ENCODE measurements at places on chromosomes 16 and 17. TPM values are rescaled to one million over a fixed set of nuclear protein-coding genes. Genes with fewer than 3 reads are reported as not detected.

Gene NLRC3
- 2.2 TPM for total RNA-seq

Gene CRHR1
- not detected for total RNA-seq

Gene TNS4
- 0.08 TPM for total RNA-seq

Gene BAHCC1
- total RNA-seq, result 3.2 TPM

Gene FBXW10B
- not detected for total RNA-seq

Gene SEC14L5
- 0.65 TPM for total RNA-seq

Gene DPH1
- 9.8 TPM for total RNA-seq

Gene BTBD17
- total RNA-seq, result not detected

Gene KCNH6
- 0.09 TPM for total RNA-seq

Gene MAF
- total RNA-seq, result 16.0 TPM

Gene SOX9
- total RNA-seq, result 1.7 TPM

Gene CDK5R1
- total RNA-seq, result 0.93 TPM

- DNase-seq, result no peak
Observed at GRCh38 chr17:18986541-18987229, 17.9 kb downstream of the FAM83G start.

- DNase-seq, result no peak
Observed at GRCh38 chr16:54687043-54687899, 243.4 kb upstream of the IRX5 start.

DNA sequence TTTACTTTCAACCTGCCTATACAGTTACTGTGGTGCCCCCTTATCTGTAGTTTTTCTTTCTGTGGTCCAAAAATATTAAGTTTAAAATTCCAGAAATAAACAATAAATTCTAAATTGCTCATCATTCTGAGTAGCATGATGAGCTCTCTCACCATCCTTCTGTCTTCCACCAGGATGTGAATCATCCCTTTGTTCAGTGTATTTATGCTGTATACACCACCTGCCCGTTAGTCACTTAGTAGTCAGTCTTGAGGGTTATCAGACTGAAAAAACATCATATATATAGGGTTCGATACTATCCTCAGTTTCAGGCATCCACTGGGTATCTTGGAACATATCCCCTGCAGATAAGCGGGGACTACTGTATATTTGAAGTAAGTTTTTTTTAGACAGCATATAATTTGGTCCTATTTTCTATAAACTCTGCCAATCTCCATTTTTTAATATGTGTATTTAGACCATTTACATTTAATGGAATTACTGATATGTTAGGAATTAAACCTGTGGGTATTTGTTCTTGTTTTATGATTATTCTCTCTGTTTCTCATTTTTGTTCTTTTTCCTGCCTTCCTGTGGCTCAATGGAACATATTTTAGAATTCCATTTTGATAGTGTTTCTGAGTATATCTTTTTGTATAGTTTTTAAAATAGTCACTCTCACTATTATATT is 31.0 kb downstream of the TBX21 start:
- DNase-seq, result no peak

DNA sequence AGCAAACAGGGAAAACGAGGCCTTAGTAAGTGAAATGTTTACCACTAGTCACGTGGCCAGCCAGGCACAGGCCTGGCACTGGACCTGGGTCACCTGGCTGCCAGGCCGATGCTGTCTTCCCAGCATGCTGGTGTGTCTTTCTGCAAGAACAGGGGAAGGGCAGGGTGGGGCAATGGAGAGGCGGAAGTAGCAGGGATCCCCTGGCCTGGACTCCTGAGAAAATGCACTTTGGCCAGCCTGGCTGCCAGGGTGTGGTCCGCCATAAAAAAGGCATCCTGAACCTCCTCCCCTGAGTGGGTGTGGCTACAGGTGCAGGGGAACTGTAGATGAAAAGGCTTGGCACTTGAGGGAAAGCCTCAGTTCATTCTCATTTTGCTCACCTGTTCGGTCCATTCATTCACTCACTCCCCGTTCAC is 1.0 kb upstream of the ANKRD40CL start:
- no peak for DNase-seq

GRCh38 chr16:11308493-11309283 is 27.6 kb upstream of the PRM1 start:
- DNase-seq, result no peak

DNA sequence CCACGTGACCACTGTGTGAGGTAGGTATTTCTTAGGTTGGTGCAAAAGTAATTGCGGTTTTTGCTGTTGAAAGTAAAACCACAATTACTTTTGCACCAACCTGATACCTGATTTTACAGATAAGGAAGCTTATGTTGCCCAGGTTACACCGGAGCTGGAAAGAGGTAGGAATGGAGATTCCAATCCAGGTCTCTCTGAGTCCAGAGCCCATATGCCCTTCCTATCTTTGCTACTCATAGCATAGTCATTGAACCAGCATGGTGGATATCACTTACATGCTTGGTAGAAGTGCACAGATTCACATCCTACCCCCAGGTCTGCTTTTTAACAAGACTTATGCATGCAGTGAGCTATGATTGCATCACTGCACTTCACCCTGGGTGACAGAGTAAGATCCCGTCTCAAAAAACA is 61.8 kb downstream of the ARSG start:
- no peak for DNase-seq

GRCh38 chr16:24257958-24258357 is 1.8 kb downstream of the CACNG3 start:
- DNase-seq, result no peak

DNA sequence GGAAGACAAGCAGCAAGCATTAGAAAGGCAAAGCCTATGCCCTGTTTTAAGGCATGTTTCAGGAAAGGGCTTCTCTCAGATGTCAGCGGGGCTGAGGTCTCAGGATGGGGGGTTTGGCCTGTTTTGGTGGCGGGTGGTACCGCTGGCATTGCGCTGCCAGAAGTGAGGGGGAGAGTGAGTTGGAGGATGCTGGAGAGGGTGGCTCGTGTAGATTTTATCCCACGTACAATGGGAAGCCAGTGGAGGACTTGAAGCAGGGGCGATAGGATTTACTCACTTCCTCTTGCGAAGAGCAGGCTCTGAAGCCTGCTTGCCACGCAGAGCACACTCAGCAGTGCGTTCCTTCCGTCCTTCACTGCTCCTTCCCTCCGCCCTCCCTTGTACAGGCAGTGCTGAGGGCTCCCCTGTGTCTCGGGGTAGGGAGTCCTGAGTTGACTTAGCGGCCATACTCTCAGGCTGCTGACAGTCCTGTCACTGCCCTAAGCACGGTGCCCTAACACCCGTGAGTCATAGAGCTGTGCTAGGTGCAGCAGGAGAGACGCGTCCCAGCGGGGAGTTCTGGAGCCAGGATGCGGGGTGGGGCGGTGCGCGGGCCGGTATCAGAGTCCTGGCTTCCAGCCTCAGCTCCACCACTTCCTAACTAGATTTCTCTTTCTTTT is 113.1 kb downstream of the SNX29 start:
- DNase-seq, result no peak

- no peak for DNase-seq
Observed at GRCh38 chr16:6483469-6484033, 849.1 kb upstream of the RBFOX1 start.

GRCh38 chr17:10103712-10104111 is 94.7 kb downstream of the GAS7 start:
- DNase-seq, result no peak

GRCh38 chr16:24023621-24024020 is 187.8 kb downstream of the PRKCB start:
- DNase-seq, result no peak

- no peak for DNase-seq
Observed at GRCh38 chr16:89168381-89169189, 3.0 kb upstream of the CDH15 start.

GRCh38 chr17:19392303-19392702 is 5.3 kb upstream of the MFAP4 start:
- no peak for DNase-seq

- no peak for DNase-seq
Observed at GRCh38 chr17:2709183-2709661, 2.3 kb downstream of the CLUH start.

DNA sequence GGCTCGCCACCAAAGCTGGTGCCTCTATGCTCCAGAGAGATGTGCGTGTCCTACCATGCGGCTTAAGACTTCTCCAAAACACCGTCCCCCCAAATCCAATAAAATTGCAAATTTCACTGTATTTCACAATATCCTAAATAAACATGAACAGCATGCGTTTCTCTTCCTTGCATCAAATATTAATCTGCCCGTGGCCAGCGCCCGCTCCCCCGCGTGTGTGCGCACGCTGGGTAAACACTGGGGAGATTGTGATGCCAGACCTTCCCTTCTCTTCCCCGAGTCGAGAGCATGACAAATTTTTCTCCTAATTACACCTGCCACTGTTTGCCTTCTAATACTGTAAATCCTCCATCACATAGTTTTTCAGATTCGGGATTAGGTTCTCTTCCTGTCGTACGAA is 148.1 kb downstream of the MRM1 start:
- DNase-seq, result no peak

DNA sequence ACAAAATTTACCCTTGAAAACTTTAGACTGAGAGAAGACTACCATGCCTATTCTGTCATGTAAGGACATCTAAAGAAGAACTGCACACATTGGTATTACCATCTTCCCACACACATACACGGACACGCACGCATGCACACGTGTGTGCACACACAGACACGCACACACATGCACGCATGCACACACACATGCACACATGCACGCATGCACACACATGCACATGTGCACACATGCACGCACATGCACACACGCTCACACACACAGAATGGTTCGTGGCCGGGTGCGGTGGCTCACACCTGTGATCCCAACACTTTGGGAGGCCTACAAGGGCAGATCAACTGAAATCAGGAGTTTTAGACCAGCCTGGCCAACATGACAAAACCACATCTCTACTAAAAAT is 296.9 kb upstream of the HSBP1 start:
- DNase-seq, result no peak

GRCh38 chr16:66088681-66089080 is 277.8 kb upstream of the CDH5 start:
- DNase-seq, result no peak

GRCh38 chr17:27940503-27941428 is 47.6 kb upstream of the LYRM9 start:
- no peak for DNase-seq

DNA sequence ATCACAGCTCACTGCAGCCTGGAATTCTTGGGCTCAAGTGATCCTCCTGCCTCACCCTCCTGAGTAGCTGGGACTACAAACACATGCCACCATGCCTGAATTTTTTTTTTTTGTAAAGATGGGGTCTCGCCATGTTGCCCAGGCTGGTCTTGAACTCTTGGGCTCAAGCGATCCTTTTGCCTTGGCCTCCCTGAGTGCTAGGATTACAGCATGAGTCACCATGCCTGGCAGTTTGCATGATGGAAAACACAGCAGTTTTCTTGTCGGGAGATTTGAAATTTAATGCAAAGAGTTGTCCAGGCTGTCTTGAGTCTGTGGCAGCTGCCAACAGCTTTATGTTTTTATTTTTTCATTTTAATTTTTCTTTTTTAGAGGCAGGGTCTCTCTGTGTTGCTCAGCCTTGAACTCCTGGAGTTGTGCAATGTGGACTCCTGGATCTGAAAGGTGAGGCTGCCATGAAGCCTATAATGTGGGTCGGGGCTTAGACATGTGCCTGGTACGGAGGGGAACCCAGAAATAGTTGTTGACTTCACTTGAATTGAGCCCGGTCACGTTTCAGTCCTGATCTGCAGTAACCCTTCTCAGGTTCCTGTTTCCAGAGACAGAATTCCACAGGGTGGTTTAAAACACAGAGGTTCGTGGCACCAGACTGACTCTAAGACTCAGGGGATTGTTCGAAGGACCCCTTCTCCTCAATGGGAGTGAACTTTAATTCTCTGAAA is 18.7 kb downstream of the CD300A start:
- no peak for DNase-seq

DNA sequence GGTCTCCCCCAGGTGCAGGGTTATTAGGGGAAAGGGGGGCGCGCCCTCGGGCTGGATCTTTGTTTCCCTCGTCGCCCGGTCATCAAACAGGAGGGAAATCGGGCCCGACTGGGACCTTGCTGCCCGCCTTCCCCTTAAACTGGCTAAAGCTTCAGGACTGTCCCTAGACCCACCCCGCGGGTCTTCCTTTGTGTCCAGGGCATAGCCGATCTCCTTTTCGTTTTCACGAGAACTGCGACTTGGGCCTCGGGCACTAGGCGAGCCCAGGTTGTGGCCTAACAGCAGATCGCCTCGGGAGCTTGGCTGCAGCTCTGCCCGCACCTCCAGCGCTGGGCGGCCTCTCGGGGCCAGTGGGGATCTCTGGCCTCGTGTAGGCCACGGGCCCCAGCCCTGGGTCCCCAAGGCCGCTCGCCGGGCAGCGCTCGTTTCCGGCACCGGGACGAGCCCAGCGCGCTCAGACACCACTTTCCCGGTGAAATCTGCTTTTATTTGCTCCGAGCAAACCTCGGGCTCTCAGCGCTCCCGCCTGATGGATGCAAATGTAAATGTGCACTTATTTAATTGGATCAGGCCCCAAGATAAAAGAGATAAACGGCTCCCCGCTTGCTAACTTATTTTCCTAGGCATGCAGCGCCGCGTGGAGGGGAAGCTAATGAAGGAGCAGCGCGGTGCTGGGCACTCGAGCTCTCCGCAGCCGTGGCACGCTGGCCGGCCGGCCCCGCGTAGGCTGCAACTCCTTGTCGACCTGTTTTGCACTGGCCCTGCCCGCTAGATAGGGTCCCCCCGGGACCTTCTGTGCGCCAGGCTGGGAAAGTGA is 7.8 kb downstream of the IRX5 start:
- no peak for DNase-seq

DNA sequence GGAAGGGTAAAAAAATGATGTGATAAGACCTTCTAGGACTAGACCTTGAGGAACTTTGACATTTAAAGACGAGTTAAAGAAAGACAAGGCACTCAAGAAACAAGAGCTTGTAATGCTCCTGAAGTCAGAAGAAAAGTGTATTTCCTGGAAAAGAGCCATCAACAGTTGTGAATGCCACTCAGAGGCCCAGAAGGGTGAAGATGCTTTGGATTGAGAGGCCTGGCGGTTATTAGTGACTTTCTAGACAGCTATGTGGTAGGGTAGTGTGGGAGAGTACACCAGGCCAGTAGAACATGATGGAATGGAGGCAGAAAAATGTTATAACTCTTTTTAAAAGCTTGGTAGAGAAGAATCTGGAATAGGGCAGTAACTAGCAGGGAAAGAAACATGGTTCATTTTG is 34.1 kb upstream of the ANKFN1 start:
- no peak for DNase-seq
